ENCODE measurements at places on chromosomes 3 and 15.

- DNase-seq, result no peak
Measured at GRCh38 chr3:79362571-79363270, 405.1 kb downstream of the ROBO1 start.

- DNase-seq, result peak; percentile 67
Measured at GRCh38 chr15:60407415-60407805, 9.6 kb upstream of the ANXA2 start.

GRCh38 chr3:86845726-86846125 is 145.2 kb downstream of the VGLL3 start:
- DNase-seq, result peak; percentile 23

DNA sequence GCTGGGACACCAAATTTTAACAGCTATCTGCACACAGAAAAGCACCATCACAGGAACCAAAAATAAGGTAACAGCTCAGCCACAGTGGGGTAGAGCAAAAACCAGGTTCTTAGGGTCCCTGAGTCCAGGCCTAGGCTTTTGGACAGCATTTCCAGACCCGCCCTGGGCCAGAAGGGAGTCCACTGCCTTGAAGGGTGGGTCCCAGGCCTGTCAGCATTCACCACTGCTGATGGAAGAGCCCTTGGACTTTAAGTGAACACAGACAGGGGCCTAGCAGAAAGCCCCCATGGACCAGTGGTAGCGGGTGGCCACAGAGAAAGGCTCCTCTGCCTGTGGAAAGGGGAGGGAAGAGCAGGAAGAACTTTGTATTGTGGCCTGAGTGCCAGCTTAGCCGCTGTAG is 56.4 kb downstream of the PLCH1 start:
- DNase-seq, result no peak

- DNase-seq, result peak; percentile 36
Measured at GRCh38 chr3:141074529-141074928, 23.4 kb downstream of the SPSB4 start.

DNA sequence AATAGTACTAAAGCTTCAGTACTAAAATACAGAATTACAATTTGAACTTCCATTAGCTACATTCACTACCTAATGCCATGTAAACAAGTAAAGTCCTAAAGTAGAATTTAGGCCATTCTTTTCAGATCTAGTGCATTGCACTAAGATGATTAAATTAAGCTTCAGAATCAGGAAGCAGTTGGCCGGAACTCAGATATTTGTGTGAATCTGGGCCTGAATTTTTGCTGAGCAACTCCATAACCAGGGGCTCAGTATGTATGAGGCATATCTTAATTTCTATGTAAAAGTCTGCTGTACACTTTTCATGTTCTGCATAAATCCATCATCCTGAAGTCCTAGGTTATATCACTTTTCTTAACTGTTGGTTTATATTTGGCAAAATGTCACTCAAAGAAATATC is 246.4 kb downstream of the RBMS3 start:
- no peak for DNase-seq

- peak; percentile 40 for DNase-seq
Measured at GRCh38 chr3:36688815-36689214, 75.5 kb downstream of the DCLK3 start.

- peak; percentile 90 for DNase-seq
Measured at GRCh38 chr3:56702490-56703315, 19.6 kb upstream of the TASOR start.

DNA sequence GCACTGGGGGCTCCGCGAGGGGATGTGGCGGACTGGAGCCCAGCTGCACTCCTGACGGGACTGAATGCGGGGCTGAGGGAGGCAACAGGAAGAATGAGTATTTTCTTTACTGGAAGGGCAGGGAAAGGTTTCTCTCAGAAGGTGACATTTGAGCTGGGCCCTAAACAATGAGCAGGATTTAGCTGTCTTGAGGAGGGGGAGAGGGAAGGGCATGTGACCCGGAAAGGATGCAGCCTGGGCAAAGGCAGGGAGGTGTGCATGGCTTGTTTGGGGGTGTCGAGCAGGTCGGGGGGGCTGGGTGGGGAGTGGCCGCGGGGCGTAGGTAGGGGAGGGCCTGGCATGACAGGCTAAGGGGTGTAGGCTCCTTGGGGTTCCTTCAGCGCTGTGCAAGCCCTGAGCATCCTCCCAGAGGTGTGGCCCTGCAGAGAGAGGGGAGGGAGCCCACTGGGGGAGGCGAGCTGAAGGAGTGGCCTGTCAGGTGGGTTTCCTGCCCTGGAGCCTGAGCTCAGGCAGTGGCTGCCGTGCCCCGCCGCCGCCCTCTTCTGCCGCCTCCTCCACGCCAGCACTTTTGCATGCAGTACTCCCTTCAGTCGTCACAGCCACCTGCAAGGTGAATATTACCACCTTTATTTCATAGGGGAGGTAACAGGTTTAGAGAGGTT is 17.2 kb upstream of the ANKDD1A start:
- DNase-seq, result no peak

- no peak for DNase-seq
Measured at GRCh38 chr3:126835472-126836219, 131.6 kb downstream of the CHCHD6 start.

DNA sequence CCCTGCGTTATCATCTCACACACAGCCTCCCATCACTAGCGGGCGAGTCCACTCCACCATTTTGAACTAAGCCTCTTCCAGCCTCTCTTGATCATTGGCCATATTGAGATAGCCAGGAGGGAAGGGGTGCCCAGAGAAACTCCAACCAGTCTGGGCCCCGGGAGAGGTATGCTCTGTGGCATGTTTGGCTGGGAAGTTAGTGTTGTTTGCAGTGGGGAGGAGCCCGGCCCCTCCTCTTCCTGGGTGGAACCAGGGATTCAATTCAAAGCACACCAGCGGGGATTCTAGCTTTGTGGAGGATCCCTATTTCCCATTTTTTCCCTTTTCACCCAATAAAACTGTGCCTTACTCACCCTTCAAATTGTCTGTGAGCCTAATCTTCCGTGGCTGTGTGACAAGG is 71.8 kb downstream of the GBE1 start:
- DNase-seq, result no peak

- no peak for DNase-seq
Measured at GRCh38 chr3:11230832-11231231, 41.4 kb upstream of the ATG7 start.

GRCh38 chr3:189589179-189589569 is 42.0 kb upstream of the TP63 start:
- DNase-seq, result no peak

DNA sequence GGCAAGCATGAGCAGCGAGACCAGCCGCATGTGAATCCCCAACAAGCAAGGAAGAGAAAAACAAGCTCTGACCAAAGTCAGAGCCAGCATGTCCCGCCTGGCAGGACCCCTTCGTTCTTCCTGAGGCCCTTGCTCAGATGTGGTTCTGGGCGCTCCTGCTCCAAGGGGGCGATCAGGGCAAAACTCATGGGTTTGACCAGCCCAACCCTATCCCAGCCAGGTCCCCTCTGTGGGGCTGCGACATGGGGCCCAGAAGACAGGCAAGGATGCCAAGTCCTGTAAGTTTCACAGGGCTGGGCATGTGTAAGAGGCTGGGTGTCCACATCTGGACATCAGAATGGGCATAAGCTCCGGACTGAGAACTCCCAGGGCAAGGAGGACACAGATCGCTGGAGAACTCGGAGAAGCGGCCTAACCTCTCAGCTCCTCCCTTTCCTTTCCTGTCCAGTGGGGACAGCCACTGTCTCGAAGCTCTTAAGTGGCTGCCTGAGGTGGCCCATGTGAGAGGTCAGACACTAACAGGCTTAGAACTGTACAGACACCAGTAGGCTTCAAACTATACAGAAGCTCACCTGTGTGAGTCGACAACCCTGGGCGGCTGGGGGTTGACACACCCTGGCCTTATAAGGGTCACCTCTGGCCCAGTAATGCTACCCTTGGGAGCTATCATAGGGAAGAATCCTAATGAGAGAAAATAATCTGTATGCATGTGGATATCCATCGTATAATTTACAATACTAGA is 48.9 kb downstream of the XXYLT1 start:
- DNase-seq, result no peak

- no peak for DNase-seq
Measured at GRCh38 chr15:56251315-56252095, 7.8 kb upstream of the RFX7 start.

GRCh38 chr15:92645731-92646130 is 9.8 kb downstream of the FAM174B start:
- DNase-seq, result no peak

GRCh38 chr3:105933871-105934270 is 65.1 kb upstream of the CBLB start:
- DNase-seq, result peak; percentile 30

DNA sequence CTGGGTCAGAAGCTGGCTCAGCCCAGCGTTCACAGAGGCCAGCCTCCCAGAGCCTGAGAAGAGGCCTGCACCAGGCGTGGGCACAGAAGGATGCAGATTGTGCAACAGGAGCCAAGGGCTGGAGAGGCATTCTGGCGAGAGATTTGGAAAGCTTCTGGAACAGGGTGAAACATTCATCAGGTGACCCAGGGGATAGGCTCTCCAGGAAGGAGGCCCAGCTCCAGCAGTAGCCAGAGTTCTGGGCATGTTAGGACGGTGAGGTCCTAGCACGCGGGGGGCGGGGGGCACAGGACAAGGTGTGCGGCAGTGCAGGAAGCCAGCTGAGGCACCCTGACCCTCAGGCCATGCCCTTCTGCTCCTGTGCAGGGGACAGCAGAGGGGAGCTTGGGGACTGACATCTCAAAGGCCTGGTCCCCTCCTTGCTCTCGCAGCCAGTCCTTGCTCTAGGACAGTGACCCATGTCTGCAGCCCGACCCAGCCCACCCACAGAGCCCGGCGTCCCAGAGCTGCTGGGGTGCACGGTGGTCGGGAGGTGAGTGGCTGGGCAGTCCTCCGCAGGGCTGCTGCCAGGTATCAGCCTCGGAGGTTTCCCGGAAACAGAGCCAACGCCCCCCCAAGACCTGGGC is 111.7 kb upstream of the KLF13 start:
- DNase-seq, result no peak

DNA sequence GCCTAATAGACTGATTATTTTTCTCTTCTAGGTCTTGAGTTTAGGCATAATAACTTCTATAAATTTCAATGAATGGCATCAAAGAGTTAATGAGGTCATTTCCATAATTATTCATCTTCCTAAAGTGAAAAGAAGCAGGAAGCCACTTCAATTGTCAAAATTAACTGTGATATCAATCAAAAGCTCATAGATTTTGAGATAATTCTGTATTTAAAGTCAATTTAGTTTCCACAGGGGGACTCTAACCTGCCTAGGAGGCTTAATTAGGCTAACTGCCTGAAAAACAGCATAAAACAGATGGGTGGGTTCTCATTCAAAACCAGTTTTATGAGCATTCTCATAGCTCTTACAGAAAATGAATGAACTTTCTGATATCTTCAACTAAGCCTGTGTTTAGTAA is 177.8 kb downstream of the OTOL1 start:
- no peak for DNase-seq

- peak; percentile 87 for DNase-seq
Measured at GRCh38 chr15:67134067-67134838, 68.9 kb downstream of the SMAD3 start.

DNA sequence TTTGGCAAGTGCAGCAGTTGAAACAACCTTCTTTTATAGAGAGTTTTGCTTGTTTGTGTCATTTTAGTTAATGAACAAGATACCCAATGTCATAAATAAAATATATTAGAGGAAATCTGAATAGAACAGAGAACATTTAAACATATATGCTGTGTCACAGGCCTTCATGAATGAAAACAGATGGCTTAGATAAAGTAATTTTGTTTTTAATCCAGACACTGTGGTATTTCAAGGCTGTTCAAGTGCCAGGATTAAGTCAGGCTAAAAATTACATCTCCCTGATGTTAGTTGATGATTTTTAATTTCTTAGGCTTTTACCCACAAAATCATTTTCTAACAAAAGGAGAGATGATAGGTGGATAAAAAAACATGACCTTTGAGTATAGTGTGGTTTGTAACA is 4.9 kb upstream of the ACKR4 start:
- DNase-seq, result no peak

- peak; percentile 92 for DNase-seq
Measured at GRCh38 chr15:83207660-83208366, at the start of gene HDGFL3. TSS of gene HDGFL3 (minus strand) at chr15:83207823. CDS start at chr15:83207414, 409 bp downstream.

GRCh38 chr15:25070353-25070963 is 115.7 kb downstream of the SNRPN start:
- no peak for DNase-seq

GRCh38 chr3:175041369-175041768 is 182.2 kb downstream of the NAALADL2 start:
- DNase-seq, result no peak

- DNase-seq, result no peak
Measured at GRCh38 chr15:74865316-74865715, 7.8 kb downstream of the SCAMP2 start.

- DNase-seq, result peak; percentile 74
Measured at GRCh38 chr3:128481438-128481942, 11.5 kb downstream of the GATA2 start.

DNA sequence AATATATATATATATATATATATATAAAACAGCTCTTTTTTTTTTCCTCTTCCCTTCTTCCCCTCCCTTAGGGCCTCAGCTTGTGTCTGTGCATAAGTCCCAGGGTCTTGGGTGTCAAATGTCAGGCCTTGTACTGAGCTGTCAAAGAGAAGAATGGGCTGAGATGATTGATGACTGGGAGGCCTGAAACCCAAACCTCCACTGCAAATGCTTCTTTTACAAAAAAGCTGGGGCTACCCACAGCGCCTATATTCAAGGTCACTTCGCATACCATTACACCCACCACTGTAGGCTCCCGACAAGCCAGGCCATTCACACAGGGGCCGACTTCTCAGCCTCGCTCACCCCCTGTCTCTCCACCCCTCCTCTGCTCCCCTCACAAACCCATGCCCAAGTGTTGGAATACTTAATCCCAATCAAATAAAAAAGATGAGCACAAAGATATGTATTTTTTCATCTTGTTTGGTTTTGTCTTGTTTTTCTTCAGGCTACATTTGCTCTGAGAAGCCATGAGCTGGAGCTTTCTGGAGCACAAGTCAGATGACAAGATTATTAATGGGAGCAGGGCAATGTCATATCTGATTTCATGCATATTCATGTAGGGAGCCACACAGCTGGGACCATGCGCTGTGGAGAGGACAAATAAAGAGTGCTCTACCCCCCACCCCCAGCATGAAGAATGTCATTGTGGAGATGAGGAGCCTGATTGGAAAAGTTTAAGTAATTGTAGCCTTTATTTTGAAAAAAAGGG is 614.4 kb upstream of the NR2F2 start:
- DNase-seq, result peak; percentile 11

DNA sequence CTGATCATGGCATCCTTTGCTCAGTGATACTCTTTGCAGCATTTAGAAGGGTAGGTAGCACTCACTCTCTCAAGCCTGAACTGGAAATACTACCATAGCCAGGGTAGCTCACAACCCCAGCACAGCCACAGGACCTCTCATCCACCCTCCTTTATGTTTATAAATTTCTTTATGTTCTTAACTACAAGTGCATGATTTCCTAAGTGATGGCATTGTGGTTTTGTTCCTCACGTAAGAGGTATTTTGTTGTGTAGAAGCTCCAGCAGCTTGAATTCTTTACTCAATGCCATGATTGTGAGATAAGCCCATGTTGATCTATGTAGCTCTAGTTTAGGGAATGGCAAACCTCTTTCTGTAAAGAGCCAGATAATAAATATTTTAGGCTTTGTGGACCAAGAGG is 7.9 kb upstream of the RTP3 start:
- DNase-seq, result no peak

- DNase-seq, result peak; percentile 21
Measured at GRCh38 chr3:186255703-186256331, 106.2 kb downstream of the DGKG start.

Data from eye (tissue), 1 donor.